GM04503 (cell line): ENCODE measurements at places on chromosomes 12 and 14.

DNA sequence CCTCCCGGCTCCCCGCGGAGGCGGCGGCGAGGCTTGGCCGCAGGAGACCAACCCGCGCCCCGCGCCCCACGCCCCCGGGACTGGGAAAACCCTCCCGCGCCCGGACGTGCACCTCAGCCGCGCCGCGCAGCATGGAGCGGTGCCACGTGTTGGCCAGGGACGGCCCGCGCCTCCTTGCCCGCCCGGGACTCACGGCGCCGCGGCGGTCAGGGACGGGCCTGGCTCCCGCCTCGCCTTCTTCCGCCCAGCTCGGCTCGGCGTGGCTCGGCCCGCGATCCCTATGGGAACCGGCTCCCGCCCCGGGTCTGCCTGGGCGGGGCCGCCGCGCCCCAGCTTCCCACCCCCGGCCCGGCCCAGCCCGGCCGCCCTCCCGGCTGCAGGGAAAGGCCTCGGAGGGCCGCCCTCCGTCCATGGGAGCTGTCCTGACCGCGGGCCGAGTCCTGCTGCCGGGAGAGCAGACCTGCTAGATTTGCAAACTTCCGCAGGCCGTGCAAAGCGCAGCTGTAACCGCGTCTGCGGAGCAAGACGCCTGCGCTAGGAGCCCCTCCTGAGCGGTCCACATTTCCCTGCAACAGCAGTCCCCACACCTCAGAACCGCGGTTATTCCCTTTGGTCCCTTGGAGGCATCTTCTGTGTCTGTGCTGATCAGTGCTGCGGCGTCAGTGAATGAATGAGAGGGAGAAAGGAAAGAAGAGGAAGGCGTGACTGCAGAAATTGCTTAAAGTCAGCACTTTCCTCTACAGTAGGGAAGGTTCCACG, at the start of gene CDKL1:
CDKL1 (minus strand) TSS at position 251 of the 759 bp plus-strand sequence. CDS start 1,013 bp downstream, outside the sequence.
- no peak for DNase-seq

- no peak for DNase-seq
Observed at GRCh38 chr12:88628856-88629509, 48.7 kb upstream of the KITLG start.

- no peak for DNase-seq
Observed at GRCh38 chr12:103470664-103471063, 25.1 kb downstream of the C12orf42 start.

- DNase-seq = no peak
Observed at GRCh38 chr12:484096-484495, 24.4 kb downstream of the B4GALNT3 start.

DNA sequence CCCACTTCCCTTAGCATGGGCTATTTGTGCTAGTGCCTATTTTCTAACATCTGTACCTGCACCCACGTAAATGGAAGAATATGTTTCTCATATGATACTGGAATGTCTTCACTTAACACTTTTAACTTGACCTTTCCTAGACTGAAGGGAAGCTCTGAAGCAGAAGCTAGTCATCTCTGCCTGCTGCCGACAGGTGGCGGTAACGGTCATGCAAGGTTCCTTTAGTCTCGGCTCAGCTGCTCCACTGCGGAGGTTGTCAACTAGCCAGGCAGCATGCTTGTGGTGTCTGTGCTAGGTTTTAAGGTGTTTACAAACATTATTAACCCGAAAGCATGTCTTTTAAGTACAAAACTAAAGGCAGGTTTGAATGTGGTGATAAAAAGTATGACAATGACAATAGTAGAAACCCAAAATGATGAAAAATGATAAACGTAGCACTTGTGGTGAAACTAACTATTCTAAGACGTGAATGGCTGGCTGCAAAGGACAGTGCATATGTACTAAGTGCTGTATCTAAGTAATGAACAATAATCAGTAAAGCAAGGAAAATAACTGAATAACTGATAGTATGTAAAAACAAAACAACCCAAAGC, 117.2 kb downstream of the GRIN2B start:
- DNase-seq = peak; percentile 7
